ENCODE measurements at places on chromosomes 3 and 15. TPM values are rescaled to one million over a fixed set of nuclear protein-coding genes. Genes with fewer than 3 reads are reported as not detected.
A peak's percentile ranks its signal among the peaks of the same experiment; 100 is the strongest.

C3orf49 gene
- not detected for total RNA-seq

KBTBD8 gene
- total RNA-seq: 6.8 TPM

PLOD2 gene
- 0.22 TPM for total RNA-seq

KCNH8 gene
- total RNA-seq: not detected

COLQ gene
- 0.62 TPM for total RNA-seq

PLSCR2 gene
- total RNA-seq: not detected

EIF4E3 gene
- total RNA-seq: 26.2 TPM

MEX3B gene
- total RNA-seq: 0.84 TPM

TLR9 gene
- total RNA-seq: 0.62 TPM

DNA sequence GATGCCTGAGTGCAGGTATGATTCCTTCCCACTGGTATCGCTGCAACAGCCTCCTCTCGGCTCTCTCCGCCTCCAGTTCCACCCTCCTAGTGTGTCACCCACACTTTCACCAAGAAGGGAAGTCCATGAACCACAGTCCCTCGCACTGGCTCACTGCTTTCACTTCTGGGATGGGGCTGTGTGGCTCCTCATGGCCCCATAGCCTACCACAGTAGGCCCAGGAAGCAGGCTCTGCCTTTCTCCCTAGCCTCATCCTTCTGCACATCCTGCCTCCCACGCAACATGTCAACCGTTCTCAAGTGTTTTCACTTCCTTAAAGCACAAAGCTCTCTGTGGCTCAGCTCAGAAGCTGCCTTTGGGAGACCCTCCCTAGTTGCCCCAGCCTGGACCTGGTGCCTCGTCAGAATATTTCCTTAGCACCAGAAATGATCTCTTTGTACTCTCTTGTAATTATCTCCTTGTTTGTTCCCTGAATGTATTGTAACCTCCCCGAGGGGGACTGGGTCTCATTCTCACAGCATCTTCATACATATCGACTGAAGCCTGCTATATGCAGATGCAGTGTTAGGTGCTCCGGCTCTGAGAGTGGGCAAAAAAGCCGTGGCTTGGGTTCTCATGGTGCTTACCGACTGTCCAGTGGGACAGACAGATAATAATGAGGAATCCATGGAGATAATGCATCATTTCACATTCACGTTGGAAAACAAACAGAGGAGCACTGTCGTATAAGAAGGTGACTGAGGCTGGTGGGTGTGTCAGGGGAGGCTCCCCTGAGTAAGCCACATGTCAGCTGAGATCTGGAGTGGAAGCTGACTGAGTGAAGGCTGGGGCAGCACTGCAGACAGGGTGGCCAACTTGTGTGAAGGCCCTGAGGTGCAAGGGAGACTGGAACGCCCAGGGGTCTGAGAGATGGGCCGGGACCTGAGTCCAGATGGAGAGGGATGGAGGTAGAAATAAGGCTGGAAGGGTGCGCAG, 107.1 kb downstream of the DGKG start:
- DNase-seq: peak; percentile 83

- DNase-seq: no peak
Observed at GRCh38 chr15:78056714-78057269, 20.7 kb downstream of the TBC1D2B start.

- no peak for DNase-seq
Observed at GRCh38 chr3:149313542-149313941, 19.9 kb downstream of the TM4SF18 start.

- DNase-seq: no peak
Observed at GRCh38 chr3:50466177-50466576, 37.3 kb downstream of the CACNA2D2 start.

- DNase-seq: no peak
Observed at GRCh38 chr3:44041726-44042125, 200.0 kb upstream of the TOPAZ1 start.

DNA sequence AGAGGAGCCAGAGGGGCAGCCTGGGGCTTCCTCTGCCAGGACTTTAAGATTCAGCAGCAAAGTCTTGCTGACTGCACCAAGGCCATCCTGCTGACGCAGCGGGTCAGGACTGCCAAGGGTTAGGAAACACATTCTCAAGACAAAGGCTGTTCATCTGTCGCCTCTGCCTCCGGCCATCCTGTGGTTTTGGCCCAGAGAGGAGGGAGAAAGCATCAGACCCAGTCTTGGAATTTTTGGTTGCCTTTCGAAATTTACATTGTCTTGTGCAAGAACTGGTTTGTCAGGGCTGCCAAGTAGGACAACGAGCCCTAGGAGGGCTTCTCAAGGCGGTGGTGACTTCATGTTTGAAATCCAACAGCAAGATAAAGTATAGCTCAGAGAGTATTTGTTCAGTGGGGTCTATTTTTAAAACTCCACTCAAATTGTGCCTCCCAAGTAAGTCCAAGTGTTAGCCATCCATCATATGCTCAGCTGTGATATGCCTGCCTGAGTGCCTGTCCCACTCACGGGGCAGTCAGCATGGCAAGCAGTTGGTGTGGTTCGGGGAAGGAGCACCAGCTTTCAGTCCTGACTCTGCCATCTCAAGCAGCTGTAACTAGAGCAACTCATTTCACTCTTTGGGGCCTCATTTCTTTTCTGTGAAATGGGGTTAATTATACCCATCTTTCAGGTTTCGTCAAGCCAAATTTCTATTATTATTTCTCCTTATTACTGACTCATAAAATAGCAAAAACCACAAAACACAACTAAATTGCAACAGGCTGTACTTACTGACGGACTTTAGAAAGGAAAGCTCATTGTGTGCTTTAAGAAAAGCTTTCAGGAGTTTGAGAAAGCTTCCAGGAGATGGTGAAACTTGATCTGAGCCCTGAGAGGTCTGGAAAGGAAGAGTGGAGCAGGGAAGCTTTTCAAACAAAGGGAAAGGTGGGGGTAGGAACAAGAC, 42.4 kb upstream of the RHO start:
- DNase-seq: no peak

DNA sequence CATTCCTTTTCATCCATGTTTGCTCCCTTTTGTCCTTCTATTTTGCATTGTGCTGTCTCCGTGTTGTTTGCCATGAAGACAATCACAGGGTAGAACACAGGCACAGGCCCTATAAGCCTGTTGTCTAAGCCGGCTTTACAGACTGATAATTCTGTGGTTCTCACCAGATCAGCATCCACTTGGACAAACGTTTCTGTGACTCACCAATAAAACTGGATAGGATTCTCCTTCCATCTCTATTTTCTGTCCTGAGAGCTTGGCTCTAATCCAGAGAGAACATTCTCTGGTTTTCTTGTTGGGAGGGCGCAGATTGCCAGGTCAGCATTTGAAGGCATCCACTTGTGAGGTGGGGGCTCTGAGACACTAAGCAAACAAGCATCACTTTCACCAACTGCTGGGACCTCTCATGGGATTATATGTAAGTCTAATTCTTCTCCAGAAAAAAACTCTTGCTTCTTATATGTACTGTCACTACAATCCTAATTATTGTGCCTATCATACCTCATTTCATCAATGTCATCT, 101.6 kb downstream of the ERC2 start:
- DNase-seq: no peak

GRCh38 chr3:37098884-37099283, 75.5 kb downstream of the LRRFIP2 start:
- no peak for DNase-seq

- DNase-seq: no peak
Observed at GRCh38 chr15:73573037-73573436, 60.2 kb downstream of the NPTN start.

GRCh38 chr3:185176750-185177359, 24.0 kb upstream of the C3orf70 start:
- peak; percentile 58 for DNase-seq

GRCh38 chr3:171417813-171418212, 42.4 kb downstream of the TNIK start:
- no peak for DNase-seq

- DNase-seq: no peak
Observed at GRCh38 chr3:111932946-111933345, 45.9 kb upstream of the ABHD10 start.

GRCh38 chr3:120688121-120688520, 6.1 kb upstream of the HGD start:
- DNase-seq: no peak

GRCh38 chr3:108117241-108117775, 26.5 kb upstream of the CD47 start:
- DNase-seq: no peak

GRCh38 chr3:161069511-161070251, 35.5 kb downstream of the B3GALNT1 start:
- DNase-seq: no peak

DNA sequence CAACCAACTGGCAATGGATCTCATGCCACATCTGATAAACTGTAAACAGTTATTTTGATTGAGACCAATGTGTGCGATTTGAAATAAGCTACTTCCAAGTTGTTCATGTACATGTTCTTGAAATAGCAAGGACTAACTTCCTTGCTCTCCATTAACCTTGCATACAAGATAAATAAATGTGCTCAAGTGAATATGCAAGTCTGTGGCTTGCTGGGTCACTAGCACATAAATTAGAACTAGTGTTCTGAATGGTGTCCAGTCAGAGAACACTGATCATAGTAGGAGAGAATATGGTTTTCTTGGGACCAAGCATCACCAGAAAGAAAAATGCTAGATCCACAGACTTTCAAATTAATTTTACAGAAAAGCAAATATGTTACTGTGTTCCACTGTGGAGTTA, 640.0 kb upstream of the CCDC54 start:
- DNase-seq: no peak

DNA sequence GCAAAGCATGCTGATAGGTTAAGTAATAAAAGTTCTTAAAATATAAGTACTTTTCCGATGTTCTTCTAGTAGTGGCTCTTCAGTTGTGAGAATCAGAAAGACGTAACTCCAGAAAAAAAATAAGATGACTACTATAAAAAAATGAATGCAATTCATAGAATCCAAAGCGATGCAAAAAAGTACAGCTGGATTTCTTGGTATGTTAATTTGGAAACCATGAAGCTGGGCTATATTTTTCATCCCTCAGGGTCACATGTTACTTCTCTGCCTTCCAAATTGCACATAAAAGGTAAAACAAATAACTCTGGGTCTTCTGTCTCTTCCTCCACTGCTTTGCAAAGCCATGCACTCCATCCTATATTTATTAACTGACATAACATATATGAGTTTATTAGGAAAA, 843.9 kb upstream of the DPPA4 start:
- no peak for DNase-seq

DNA sequence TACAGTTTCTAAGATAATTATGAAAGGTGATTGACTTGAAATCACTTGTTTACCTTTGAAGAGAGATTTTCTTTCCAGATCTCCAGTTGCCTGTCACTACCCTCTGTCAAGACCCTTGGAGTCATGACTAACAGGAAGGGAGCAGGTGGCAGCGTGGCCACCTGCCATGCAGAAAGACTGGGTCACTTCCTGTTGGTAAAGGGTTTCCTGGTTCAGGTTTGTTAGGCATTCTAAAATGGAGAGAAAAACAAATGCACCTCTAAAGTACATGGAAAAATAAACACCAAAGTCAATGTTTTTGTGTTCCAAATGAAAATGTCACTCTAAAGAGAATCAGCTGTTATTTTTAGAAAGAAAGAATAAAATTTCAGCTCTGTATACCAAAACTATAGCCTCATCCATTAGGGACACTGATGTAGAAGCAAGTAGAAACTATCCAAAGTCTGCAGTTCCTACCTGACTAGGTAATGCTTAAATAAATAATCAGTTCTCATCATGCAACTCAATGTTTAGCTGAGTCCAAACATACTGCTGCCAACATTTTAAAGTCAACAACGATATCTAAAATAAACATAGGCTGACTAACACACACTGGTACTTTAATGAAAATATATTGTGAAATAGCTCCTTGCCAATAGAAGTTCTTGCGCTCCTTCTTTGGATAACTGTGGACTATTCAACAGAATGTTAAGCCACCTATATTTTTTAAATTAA, 23.9 kb upstream of the TM4SF1 start:
- no peak for DNase-seq

DNA sequence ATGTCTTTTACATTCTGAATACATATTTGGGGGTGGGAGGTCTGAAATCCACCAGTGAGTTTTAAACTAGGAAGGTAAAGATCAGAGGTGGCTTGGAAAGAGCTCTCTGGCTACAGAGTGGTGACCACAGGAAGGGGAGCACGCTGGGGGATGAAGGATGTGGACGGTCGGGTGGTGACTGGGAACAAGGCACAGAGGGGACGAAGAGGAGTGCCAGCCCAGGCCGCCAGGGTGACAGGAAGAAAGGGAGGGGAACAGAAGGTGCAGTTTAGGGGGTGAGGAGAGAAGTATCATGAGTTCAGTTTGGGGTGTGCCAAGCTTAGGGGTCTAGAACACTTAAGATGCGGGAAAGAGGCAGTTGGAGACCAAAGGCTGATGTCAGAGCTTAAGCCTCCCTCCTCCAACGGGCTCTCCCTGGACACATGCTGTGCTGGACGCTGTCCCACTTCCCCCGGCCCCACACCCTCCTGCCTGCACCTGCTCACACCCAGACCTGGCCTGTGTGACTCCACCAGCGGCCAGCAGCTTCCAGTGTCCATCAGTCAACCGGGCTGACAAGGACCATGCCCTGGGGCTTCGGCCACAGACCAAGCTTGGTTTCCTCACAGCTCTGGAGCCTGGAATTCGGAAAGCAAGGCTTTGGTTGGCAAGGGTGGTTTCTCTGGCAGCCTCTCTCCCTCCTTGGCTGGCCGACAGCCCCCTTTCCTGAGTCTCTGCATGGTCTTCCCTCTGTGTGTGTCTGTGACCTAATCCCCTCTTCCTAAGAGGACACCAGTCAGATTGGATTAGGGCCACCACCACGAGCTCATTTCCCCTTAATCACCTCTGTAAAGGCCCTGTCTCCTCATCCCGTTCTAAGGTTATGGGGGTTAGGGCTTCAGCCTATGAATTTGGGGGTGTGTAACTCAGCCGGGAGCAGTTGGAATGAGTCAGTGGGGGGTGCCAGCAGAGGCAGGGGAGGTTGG, 120.4 kb upstream of the IQSEC1 start:
- no peak for DNase-seq

- DNase-seq: no peak
Observed at GRCh38 chr3:118269537-118270125, 765.0 kb downstream of the IGSF11 start.

DNA sequence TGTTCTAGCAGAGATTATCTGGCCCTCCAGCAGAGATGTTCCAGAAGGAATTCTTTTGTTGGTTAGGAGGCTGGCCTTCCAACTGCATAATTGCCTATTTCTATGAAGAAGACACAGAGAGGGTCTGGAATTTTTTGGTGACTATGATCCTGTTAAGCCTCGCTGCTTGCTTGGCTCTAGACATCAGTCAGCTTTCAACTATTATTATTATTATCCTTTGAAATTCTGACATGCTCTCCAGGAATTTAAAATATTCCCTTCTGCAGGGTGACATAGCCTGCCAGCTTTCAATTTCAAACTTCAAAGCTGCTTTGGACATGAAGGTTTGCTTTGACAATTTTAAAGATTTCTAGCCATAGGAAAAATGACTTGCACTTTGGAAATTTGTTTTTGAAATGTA, 26.3 kb upstream of the ZNF148 start:
- DNase-seq: no peak

DNA sequence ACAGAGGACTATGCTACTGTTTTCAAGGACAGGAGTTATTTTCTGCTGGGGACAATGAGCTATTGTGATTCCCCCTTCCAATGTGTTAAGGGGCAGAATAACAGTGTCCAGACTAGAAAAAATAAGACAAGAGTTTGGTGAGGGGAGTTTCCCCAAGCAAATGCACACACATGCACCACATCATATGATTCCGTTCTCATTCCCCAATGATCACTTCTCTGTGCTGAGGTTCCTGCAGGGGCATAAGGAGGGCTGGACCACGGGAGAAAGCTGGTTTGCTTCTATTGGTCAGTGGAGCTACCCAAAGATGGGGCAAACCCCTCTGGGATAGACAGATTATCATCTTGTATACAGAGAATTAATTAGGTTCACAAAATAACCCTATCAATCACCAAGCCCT, 80.6 kb downstream of the RBPMS2 start:
- no peak for DNase-seq

GRCh38 chr3:11235385-11235784, 36.8 kb upstream of the ATG7 start:
- no peak for DNase-seq
